GM20000 (cell line): ENCODE measurements at places on chromosomes 5 and 9.
A peak's percentile ranks its signal among the peaks of the same experiment; 100 is the strongest.

- DNase-seq: no peak
These were observed 2384.6 kb upstream of the WWC1 start for GRCh38 chr5:165906871-165907270.

DNA sequence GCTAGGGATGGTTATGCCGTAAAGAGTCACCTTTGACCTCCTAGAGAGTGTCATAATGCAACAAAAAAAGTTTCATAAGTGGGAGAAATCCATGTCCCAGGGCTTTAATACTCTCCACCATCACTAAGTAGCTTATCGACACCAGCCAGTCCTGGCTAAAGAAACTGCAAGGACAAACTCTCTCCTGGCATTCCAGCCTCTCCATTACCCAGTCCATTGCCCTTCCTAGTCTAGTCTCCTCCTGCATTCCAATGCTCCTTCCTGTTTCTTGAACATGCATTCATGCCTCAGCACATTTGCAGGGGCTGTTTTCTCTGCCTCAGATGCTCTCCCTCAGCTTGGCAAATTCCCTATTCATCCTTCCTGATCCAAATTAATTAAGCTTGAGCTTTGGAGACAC, 364.1 kb downstream of the BRINP1 start:
- DNase-seq: no peak

- no peak for DNase-seq
These were observed 60.1 kb upstream of the ECM2 start for GRCh38 chr9:92595930-92596329.

DNA sequence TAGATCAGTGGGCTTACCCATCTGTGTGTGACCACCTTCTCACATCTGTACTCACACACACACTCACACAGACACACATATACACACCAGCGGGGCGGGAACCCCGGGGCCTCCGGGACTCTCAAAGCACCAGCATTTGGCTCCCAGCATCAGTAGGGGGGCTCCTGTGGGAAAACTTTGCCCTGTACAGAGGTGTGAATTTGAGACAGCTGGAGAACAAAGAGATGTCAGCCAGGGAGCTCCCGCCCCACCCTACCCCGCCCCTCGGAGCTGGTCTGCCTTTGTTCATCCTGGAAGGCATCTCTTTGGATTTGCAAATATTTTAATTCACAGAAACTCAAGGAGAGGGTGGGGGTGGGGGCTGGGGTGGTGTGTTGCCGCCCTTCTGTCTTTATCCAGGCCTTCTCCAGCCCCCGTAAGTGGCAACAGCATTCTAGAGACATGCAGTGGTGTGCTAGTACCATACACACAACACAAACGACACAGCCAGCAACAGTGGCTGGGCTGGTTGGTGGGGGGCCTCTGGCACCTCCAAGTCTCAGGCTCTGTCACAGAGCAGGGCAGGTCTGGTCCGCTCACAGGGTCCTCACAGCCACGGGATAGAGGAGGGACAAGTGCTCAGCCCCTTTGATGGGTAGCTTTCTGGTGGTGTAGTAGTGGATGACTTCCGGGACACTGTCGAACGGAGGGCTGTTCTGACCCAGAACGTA, 15.5 kb upstream of the SLC25A51 start:
- no peak for DNase-seq

GRCh38 chr9:68793605-68794343, 88.7 kb downstream of the PIP5K1B start:
- peak; percentile 29 for DNase-seq

GRCh38 chr5:134435560-134435959, 23.9 kb upstream of the CDKN2AIPNL start:
- DNase-seq: no peak
